ENCODE measurements at places on chromosomes 3 and 15.

DNA sequence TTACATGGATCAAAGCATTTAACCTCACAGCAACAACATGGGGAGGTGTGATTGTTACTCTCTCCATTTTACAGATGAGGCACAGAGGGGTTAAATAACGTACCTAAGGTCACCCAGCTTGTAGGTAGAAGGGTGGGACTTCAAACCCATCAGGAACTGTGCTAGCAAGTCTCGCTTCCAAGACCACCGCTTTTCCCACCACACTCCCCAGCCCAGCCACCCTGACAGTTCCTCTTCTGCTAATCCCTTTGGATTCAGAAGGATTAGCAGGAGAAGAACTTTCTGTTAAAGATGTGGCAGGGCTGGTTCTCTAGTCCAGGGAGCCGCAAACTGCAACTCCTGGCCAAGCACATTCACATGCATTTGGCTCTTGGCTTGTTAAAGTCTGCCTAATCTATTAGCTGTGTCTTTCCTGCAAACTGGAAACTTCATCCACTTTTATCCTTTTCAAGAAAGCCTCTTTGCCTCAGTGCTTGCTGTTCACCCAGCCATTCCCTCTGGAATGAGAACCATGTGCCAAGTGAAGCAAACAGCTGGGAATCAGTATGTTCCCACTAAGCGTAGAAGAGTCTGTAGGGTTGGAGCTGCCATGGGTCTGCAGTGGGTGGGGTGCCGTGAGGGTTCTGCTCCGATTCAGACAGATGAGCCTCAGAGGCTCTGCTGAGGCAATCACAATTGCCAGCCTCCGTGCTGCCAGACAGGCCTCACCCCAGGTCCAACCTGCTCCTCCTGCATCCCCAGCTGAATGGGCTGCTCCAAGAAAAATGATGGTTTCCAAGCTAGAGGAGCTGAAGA, 44.6 kb downstream of the POMGNT2 start:
- DNase-seq, result no peak

- no peak for DNase-seq
Measured at GRCh38 chr3:111070772-111071256, 802 bp upstream of the NECTIN3 start.

DNA sequence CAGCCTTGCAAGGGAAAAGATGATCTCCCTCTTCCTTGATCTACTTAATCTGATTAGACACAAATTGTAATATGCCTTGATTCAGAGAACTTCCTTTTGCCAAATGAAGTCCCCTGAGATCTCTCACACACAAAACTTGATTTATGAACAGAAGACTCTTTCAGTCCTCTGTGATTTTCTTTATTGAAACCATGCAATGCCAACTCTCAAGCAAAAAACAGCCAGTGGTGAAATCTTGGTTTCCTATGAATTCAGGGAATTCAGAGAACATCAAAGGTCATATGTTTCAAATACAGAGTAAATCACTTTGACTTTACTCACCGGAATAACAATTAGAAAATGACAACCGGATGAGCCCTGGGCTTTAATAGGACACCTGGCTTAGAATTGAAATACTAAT, 211.7 kb downstream of the ABHD5 start:
- no peak for DNase-seq

DNA sequence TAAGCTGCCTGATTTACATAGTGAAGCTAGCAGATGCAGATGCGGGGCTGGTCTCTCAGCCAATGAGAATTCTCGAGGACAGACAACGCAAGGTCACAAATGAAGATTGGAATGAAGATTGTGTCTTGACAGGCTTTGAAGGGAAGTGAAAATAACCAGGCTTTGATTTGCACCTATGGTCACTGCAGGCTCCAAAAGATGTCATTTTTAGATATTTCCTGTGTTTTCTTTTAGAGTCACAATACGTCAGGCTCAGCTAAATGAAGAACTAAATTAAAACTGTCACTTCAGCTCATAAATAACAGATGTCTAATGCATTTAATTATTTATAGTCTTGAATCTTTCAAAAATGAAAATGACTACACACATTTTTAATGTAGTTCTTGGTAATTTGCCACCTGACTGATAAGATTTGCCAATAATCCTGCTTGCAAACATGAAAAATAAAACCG, 99.5 kb downstream of the SQOR start:
- no peak for DNase-seq

- DNase-seq, result no peak
Measured at GRCh38 chr3:42688016-42688415, 2.7 kb downstream of the KLHL40 start.

- DNase-seq, result no peak
Measured at GRCh38 chr3:73401616-73402279, 223.0 kb downstream of the PDZRN3 start.

- no peak for DNase-seq
Measured at GRCh38 chr3:60933824-60934223, 317.4 kb downstream of the FHIT start.

All from CD4-positive, alpha-beta T cell (primary cell).